ENCODE measurements at places on chromosomes 3 and 15.

- DNase-seq: no peak
These were observed 54.6 kb upstream of the STXBP5L start for GRCh38 chr3:120853416-120853815.

DNA sequence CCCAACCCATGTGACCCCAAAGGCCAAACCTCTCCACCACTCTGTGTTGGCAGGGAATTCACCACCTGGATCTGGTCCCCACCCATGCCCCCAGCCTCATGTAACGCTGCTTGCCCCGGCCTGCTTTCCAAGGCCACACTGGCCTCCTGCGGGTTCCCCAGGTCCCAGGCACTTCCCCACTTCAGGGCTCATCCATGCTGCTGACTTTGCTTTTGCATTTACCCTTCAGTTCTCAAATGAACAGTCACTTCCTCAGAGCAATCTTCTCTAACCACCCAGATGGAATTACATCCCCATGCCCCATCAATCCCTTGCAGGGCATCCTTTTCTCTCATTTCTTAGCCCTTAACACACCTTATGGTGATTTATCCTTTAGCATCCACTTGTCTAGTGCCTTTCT, 9.2 kb downstream of the DAPK2 start:
- no peak for DNase-seq

DNA sequence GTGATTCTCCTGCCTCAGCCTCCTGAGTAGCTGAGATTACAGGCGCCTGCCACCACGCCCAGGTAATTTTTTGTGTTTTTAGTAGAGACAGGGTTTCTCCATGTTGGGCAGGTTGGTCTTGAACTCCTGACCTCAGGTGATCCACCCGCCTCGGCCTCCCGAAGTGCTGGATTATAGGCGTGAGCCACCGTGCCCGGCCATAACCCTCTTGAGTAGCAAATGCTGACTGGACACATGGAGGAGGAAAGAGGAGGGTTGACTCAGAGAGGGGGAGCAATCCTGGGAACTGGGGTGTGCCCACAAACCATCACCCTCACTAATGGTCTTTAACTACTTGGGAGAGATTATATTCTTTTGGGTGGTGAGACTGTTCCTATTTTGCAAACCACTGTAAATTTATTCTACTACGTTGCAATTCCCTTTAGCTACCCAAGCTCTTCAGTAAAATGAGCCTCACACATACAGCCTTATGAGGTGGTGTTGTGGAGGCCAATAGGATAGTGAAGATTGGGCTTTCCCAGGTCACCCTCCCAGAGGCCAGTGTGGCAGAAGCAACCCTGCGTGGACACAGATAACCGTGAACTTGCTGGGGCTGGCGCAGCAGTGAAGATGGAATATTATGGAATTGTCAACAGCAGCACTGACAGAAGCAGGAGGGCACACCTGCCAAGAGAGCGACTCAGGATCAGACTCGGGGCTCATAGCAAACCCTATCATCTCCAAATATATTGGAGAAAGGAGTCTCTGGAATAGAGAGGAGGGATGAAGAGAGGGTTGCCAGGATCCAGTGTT, 37.4 kb downstream of the TLNRD1 start:
- no peak for DNase-seq

- peak; percentile 87 for DNase-seq
These were observed 17.7 kb downstream of the CPN2 start for GRCh38 chr3:194333212-194333980.

DNA sequence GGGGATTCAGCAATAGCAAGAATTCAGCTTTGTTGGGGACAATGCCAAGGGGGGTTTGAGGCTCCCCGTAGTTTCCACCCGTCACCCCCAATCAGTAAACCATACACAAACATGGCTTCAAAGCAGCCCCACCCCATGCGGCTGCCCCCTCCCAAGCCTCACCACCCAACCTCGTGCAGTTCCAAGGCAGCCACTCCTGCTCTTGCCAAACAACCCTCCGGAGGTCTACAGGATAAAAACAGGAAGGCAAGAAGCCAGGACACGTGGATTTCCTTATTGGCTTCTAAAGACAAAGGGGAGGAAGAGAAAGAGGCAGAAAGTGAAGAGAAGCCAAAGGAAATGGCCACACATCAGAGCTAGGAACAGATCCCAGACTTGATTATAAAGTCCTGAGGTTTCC, 121.1 kb downstream of the SHQ1 start:
- no peak for DNase-seq

- no peak for DNase-seq
These were observed 1.5 kb upstream of the CDHR4 start for GRCh38 chr3:49801160-49801559.

DNA sequence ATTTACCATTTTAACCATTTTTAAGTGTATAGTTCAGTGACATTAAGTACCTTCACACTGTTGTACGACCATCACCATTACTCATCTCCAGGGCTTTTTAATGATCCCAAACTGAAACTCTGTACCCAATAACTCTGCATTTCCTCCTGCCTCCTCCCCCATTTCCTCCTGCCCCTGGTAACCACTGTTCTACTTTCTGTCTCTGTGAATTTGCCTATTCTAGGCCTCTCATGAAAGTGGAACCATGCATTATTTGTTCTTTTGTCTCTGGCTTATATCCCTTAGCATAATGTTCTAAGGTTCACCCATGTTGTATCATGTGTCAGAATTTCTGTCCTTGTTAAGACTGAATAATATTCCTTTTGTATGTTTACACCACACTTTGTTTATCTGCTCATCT, 154.2 kb downstream of the MECOM start:
- no peak for DNase-seq

- no peak for DNase-seq
These were observed 210.8 kb upstream of the NR2E3 start for GRCh38 chr15:71599418-71600151.

GRCh38 chr15:60541481-60542299, 62.7 kb upstream of the ICE2 start:
- no peak for DNase-seq

DNA sequence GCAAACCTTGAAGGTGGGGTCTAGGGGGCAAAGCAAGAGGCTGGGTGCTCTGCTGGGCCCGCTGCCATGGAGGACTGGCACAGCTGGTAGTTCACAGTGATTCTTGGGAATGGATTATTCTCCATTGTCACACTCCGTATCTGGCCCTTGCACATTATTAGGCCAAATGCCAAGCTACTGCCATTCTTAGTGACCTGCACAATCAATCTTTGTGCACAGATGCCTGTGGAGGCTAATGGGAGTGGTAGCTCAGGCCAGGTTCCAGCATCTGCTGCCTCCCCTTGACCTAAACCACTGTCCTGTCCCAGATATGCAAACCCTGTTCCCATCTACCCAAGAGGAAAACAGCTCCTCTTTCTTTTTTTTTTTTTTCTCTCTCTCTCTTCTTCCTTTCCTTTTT, 67.5 kb downstream of the TIPARP start:
- DNase-seq: no peak

DNA sequence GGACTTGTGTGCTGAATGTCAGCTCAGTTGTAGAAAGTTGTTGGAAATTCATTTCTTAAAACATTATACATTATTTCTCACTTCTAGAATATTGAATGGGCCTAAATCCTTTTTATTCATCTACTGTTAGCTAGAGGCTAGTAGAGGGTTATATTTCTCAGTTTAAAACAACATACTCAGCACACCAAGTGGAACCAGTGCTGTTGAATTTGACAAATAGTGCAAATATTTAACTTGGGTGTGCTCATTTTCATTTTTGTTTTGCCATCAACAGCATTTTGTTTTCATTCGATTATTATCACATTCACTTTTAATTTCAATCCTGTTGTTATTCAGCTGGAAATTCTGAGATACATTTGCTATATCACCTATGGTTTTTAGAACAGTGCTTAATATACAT, 269.4 kb upstream of the PEX5L start:
- DNase-seq: no peak

- DNase-seq: no peak
These were observed 140.6 kb downstream of the RYR3 start for GRCh38 chr15:33451385-33451784.

DNA sequence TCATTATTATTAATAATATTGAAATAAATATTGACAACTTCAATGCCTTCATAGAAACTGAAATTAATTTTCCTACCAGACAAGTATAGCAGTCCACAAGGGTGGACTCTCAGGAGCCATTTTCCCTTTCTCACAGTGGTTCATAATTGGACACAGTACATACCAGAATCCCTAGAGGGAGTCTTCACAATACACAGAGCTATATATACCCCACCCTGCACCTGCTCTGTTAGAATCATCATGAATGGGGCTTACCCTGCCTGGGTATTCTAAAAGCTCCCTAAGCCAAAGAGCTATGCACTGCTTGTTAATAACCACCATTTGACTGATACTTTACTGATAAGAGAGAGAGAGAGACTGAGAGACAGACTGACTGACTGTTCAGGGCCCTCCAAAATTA, 134.9 kb downstream of the FEZF2 start:
- no peak for DNase-seq

DNA sequence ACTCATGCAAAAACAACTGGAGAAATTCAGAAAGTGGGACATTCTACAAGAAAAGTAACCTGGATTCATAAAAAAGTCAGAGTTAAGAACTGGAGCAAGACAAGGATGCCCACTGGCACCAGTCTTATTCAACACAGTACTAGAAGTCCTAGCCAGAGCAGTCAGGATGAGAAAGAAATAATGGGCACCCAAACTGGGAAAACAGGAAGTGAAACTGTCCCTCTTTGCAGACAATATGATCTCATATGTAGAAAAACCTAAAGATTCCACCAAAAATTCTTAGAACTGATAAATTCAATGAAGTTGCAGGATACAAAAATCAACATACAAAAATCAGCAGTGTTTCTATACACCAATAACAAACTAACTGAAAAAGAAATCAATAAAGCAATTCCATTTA, 37.4 kb downstream of the TXNRD3 start:
- DNase-seq: no peak

All from stimulated activated CD4-positive, alpha-beta T cell treated with anti-CD3 and anti-CD28 coated beads, Interleukin-15, amount 100 ng/mL, for 48 hours (primary cell).